Hypothalamus (tissue), 51 donors: ENCODE measurements at places on chromosomes 16 and 17.

GRCh38 chr16:11632455-11632939, 35.8 kb upstream of the SNN start:
- no peak for DNase-seq

DNA sequence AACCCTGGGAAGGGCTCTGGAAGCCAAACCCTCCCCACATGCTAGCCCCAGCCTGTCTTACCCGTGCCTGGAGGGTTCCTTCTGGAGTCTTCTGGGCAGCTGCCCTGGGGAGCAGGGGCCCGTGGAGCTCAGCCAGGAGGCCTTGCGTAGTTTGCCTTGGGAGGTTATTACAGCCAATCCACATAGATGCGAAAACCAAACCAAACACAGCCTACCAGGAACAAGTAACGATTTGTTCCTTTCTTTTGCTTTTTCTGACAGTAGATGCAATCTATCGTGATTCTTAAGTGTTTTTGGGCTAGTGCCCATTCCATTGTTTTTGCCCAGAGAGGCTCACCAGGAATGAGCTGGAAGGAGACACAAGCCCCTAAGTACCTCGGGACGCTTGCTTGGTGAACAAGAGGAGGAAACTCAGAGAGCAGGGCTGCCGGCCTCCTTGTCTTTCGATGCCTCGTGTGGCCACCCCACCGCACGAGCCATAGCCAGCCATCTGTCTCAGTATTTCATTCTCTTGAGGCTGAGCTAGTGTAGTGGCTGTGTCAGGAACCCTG, 102.7 kb upstream of the NOL11 start:
- no peak for DNase-seq

DNA sequence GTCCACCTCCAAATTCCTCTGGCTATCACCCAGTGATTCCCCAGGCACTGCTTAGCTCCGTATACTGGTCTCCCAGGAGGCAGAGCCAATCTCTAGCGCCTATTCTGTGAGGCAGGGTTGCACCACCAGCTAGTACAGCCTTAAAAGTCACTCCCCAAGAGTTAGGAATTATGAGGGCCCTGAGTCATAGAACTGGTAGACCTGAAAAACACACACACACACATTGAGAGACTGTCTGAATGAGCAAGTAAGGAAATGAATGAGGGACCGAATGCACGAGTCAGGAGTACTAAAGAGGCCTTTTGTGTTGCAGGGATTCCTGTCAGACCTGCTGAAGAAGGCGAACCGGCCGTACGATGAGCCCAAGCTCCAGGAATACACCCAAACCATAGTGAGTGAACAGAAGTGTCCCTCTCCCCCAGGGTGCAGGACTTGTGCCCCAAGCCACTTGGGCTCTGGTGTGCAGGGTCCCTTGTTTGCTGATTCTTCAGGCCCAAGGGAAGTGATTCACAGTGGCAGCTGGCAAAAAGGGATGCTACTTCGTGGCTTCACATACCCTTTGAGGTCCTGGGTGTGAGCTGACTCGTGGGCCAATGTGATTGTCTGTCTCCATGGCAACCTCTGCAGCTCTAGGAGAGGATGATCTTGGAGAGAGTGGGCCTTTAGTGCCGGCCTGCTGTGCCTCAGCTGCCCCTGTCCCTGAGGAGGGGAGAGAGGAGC, 24.7 kb downstream of the CALB2 start:
- DNase-seq = no peak

GRCh38 chr17:61469474-61469873, 17.3 kb downstream of the TBX4 start:
- DNase-seq = no peak

- DNase-seq = no peak
Measured at GRCh38 chr17:2082003-2082781, 27.3 kb downstream of the HIC1 start.

GRCh38 chr16:396605-397004, 394 bp upstream of the NME4 start:
- no peak for DNase-seq

DNA sequence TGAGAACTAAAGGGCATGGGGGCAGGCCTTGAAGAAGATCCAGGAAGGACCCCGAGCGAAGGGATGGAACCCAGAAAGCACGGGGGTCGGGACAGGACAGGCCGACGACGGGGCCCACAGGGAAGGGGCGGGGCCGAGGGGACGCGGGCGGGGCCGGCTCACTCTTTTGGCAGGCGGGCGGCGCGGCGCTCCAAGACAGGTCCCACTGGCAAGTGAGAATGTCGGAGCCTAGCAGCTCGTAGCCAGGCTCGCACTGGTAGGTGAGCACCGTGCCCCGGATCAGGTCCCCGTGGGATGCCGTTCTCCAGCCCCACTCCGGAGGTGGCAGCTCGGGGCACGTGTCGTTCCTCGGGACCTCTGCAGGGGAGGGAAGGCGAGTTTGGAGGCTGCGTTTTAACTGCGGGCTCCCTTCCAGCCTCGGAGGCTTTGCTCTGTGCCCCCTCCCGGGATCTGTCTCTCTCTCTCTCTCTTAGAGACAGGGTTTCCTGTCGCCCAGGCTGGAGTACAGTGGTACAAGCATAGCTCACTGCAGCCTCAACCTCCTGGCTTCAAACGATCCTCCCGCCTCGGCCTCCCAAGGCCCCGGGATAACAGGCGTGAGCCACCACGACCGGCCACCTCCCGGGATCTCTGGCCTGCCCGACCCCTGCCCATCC, 13.7 kb upstream of the CDIPT start:
- DNase-seq = no peak

GRCh38 chr17:80212511-80212910, 7.6 kb downstream of the SGSH start:
- DNase-seq = no peak

DNA sequence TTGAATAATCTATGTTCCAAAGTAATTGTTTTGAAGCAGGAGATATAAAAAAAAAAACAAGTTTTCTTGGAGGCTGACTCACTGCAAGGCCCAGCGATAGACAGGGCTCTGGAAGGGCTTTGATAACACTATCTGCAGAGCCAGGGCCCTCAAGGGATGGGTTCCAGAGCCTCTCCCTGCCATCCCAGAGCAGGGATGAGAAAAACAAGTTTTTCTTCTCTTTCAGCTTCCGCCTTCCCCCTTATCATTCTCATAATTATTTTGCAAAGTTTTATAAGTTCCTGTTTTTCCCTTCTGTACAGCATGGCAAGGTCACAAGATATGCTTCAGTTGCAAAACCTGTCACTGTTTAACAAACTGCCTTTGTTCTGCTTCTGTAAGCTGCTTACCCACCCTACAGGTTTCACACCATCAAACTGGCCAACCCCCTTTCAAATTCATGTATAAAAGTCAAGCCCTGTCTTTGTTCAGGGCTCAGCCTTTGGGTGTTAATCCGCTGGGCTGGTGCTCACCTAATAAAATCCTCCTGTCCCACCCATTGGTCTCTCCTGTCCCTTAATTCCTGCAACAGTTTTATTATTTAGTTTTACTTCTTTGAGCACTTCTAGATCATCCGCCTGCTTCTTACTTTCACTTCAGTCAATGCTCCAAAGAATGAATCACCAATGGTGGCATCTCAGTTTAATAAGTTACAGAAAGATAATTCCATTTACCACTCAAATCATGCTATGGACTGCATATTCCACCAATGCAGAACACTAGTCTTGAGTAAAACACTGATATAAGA, 5.6 kb upstream of the THUMPD1 start:
- DNase-seq = no peak

GRCh38 chr17:29585080-29585751, 4.2 kb downstream of the GIT1 start:
- no peak for DNase-seq

- no peak for DNase-seq
Measured at GRCh38 chr16:87644596-87644995, 42.3 kb downstream of the JPH3 start.

- DNase-seq = no peak
Measured at GRCh38 chr17:82065193-82065637, 389 bp downstream of the DUS1L start.

- peak; percentile 13 for DNase-seq
Measured at GRCh38 chr16:50627419-50627818, 53.7 kb downstream of the SNX20 start.

GRCh38 chr17:38441429-38442061, 13.3 kb downstream of the ARHGAP23 start:
- DNase-seq = no peak
